ENCODE measurements at places on chromosomes 6 and 20.

DNA sequence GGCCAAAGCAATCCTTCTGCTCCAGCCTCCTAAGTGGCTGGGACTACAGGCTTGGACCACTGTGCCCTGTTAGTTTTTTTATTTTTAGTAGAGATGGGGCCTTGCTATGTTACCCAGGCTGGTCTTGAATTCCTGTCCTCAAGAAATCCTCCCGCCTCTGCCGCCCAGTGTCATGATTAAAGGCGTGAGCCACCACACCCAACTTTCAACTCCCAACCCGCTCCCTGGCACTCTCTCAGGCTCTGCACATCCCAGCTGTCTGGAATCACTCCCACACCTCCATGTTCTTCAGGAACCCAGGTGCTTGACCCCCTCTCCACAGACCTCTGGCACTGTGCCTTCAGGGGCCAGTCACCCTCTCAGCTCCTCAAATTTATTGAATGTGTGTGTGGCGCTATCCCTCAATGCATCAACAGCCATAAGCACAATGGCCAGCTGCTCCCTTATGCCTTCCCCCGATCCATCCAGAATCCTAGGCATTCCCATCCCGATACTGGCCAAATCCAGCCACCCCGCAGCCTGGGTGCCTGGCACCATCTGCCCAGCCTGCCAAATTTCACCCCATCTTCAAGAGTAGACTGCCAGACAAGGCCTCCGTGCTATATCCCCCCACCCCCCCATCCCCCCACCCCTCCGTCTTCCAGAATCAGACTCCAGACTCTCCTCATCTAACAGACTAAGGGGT lies 647 bp upstream of the POU5F1 start:
- no peak for DNase-seq

DNA sequence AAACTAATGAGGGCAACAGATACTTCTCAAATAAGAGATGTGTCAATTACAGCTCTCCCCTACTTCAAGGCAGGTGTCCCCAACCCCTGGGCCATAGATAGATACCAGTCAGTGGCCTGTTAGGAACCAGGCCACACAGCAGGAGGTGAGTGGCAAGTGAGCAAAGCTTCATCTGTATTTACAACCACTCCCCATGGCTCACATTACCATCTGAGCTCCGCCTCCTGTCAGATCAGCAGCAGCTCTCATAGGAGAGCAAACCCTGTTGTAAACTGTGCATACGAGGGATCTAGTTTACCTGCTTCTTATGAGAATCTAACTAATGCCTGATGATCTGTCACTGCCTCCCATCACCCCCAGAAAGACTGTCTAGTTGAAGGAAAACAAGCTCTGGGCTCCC lies 422.1 kb downstream of the GJA1 start:
- DNase-seq, result no peak

- no peak for DNase-seq
Observed at GRCh38 chr6:21870076-21870730, 276.7 kb downstream of the SOX4 start.

- DNase-seq, result no peak
Observed at GRCh38 chr20:48601798-48602197, 226.0 kb downstream of the PREX1 start.

DNA sequence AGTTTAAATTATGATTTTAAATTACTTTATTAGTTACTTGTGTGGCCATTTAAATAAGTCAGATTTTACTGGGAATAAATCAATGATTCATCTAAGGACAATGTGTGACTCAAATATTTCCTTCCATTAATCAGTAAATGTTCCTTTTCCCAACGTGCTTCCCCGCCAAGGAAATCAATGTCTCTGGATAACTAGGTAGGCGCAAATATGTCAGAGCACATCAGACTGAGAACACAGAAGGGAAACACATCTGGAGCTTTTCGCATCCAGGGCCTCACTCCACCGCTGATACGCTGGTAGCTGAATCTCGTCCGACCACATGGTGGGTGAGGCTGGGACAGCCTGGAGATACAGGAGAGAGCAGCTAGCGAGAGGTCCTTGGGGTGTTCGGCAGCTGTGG lies 56.4 kb upstream of the RPS6KA2 start:
- DNase-seq, result no peak

GRCh38 chr6:52725143-52725534 lies 38.1 kb downstream of the GSTA2 start:
- DNase-seq, result no peak

DNA sequence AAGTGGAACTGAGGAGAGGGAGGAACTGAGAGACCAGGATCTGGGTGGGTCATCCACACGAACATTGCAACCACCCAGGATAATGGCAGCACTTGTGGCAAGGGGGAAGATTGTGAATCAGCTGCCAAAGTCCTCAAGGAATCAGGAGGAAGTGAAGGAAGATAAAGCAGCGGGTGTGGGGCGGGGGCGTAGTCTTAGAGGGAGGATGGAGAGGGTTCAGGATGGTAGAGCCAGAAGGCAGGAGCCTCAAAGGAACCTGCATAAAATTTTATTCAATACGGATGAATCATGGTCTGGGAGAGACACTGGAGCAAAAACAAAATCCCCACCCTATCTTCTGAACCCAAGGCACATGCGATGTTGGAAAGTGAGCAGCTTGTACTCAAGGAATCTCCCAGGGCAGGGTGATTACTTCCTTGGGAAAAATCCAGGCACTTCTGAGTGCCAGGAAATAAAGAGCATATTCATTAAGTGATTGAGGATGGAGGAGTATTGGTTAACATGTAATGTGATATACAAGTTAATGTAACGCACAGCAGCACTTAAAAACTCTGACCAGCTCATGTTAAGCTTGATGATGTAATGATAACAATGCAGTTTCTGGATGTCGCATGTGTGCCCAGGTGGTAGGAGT lies 82.0 kb upstream of the B3GAT2 start:
- DNase-seq, result no peak

GRCh38 chr6:3698021-3698420 lies 53.5 kb downstream of the PXDC1 start:
- no peak for DNase-seq

DNA sequence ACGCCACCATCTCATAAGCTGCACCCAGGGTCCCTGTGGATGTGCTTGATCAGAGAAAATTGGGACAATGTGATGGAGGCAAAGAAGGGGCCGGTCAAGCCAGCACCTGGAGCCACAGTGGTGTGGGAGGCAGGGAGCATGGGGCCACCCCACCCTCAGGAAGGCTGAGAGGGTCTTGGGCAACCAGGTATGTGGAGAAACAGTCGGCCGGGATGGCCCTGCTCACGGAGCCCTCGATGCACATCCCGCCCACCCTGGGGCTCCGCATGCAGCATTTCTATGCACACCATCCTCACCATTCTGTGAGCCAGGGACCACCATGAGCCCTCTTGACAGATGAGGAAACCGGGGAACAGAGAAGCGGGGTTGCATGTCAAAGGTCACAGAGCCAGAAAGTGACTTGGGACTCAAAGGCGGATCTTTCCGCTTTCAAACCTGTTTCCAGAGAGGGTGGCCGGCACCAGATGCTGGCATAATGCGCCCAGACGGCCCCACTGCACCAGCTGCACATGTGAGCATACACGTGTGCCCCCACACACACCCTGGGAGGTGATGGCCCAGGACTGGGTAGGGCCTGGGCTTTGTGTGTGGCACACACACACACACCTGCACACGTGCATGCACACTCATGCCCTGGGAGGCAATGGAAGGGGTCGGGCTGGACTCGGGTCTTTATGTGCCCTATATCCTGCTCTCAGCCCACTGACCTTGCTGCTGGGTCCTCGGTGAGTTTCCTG lies 398.5 kb downstream of the TAF4 start:
- no peak for DNase-seq

- peak; percentile 97 for DNase-seq
Observed at GRCh38 chr20:50645253-50646068, 45.9 kb downstream of the RIPOR3 start.

DNA sequence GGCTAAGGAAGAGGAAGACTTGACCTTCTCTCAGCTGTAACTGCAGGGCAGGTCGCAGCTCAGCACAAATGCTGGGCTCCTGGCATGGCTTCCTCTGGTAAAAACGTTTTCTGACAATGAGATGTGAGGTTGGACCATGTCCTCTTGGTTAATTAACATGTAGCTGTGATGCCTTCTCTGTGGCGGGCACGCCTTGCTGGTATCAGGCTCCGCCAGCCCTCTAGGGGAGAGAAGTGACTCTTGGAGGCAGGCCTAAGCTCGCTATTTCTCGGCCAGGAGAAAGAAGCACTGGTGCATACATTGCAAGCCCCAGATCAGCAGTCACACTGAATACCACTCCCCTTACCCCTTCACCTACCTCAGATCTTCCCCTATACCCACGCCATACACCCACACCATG lies 65.0 kb downstream of the QRSL1 start:
- DNase-seq, result no peak

DNA sequence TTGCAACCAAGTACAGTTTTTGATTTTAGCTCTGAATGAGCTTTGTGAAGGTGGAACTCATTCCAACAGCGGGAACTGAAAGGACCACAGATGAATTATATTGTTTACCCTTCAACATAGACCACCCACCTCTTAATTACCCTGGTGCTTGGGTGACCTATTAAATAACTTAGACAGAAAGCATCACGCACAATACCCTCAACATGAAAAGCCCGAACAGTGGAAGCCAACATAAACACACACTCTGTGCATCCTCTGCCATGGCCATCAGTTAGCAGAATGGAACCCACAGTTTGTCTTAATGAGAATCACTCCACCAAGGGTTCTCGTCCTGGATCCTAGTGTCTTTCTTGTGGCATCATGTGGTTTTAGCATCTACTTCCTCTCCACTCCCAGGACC lies 60.5 kb downstream of the FOXF2 start:
- no peak for DNase-seq

DNA sequence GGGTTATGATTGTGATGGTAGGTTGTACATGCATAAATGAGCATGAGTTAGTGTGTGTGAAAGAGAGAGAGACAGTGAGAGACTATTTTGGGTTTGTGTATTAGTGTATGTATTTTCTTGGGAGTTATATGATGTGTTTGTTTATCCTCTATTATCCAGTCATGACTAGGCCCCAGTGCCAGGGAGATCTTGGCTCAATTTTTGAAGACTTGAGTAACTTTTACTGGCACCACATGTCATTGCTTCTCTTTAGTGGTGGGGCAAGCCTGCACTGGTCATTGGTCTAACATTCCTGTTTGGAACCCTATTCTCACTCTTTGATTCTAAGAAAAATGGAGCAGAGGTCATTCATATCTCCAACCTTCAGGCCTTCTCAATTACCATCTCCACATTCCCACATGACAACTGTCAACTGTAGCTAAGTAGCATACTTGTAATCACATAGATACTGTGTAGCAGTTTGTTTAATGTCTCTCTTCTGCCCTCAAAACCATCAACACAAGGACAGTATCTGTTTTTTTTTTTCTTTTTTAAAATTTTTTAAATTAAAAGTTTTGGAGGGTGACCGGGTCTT lies 8.8 kb downstream of the L3MBTL1 start:
- DNase-seq, result no peak

DNA sequence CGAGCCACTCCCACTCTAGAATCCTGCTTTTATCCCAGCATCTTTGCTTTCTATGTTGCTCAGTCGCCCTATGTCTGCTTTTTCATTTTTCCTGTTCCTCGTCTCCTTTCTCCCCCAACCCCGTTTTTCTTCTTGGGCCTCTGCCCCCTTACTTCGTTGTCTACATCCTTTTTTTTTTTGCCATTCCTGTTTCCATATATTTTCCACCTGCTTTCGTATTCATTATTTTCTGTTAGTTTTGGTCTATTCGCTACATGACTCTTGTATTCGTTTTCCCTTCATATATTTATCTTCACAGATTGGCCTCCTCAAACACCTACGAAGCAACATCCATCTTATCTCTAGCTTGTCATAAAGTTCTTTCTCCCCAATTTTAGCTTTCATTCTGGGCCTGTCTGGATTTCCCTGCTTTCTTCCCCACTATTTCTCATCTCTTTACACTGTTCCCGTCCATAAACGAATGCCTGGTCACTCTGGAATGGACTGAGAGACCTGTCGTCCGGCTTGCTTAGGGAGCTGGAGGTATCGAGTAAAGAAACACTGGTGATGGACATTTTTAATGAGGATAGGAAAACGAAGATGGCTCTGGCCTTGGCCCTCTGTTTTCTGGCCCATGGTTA lies 915 bp downstream of the PRRC2A start:
- DNase-seq, result no peak

GRCh38 chr20:54433636-54434035 lies 41.8 kb upstream of the DOK5 start:
- no peak for DNase-seq

DNA sequence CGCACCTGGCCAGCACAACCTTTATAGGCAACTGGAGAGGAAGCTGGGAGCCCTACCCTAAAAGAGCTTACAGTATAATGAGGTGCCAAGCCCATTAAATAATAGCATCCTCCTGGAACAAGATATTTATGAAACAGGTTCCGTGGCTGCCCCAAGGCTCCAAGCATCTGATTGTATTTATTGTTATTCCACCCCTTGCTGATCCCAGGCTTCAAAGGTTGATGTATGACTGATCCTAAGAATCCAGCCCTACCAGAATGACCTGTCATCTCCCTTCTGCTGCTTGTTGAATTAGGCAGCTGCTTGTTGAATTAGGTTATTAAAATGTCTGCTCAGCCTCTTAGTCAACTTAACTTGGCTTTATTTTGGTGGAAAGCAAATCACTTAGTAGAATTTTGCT lies 35.2 kb upstream of the SASH1 start:
- DNase-seq, result no peak

DNA sequence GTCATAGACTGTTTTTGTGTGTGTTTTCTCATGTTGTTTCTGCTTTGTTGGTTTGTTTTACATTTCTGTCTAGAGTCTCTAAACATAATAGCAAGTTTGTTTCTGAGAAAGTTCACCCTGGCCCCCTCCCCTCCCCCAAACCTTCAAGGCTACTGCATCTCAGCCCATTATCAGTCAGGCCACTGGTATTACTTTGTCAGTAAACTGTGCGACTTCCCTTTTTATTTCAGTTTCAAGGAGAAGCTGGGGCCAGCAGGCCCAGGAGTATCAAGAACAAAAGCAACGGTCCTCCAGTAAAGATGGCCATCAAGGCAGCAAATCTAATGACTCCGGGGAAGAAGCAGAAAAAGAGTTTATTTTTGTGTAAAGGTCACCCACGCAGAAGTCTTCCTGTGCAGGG lies 32.8 kb upstream of the SCGN start:
- DNase-seq, result no peak

GRCh38 chr6:136783495-136784270 lies 8.6 kb downstream of the MAP3K5 start:
- no peak for DNase-seq

DNA sequence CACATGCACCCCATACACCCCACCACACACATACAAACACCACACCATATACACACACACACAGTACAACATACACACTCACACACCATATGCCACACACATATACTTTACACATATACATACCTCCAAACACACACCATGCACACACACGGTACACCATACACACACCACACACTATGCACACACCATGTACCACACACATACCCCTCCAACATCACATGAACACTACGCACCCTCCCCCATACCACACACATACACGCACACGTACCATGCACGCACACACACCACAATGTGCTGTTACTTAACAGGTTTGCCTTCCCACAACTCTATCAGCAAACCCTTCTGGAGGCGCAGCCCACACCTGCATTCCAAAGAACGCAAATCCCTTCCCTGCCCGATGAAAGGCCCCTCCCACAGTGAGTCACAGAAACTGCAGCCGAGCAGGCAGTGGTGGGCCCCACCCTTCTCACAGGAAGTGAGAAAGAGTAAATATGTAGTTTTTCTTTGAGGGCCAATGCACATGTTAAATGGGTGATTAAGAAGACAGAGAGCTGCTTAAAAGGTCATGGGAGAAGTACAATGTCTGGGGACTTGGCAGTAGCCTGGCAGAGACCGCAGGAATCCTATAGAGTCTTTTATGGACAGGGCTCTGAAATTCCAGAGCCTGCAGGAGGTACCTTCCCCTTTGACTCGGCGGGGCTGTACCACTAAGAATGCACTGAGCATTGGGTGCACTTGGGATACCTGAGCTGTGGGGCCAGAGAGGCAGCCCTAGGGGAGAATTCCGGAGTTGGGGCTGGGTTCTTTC lies 34.1 kb upstream of the EZR start:
- DNase-seq, result peak; percentile 64
